Stromal cell of bone marrow (primary cell): ENCODE measurements at places on chromosomes 12 and 14.

DNA sequence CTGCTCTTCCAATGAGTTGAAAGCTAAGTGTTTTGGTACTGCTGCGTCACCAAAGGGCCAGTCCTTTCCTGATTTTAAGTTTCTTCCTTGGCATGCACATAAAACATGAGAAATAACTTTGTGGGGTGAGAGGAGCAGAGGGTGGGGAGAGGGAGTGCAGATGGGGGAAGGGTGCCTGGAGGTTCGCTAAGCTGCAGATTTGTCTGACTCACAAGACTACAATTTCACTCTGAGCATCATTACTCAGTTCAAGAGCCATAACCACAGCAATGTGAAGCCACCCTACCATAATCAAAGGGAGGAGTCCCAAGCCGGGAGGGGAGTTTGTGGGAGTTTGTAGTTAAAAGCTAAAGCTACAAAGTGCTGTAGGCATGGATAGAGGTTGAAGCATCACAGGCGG is 136.1 kb downstream of the ANO2 start:
- DNase-seq = peak; percentile 77

DNA sequence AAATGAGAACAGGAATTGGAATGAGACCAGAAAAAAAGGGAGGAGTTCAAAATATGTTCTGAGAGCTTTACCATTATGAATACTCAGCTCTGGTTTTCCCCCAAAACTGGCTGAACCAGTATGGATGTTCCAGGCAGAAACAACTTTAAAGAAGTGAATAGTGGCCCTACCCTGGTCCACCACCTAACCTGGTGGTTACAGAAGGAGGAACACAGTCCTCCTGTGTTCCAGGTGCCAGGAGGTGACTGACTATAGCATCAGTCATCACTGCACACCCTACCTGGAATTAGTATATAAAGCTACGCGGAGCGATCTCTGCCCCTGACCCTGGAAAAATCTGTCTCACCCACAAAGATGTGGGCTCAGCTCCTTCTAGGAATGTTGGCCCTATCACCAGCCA is at the start of gene A2ML1:
TSS of gene A2ML1 (plus strand) at position 324 of the 400 bp plus-strand sequence. CDS start at position 355, 31 bp downstream.
- DNase-seq = no peak

DNA sequence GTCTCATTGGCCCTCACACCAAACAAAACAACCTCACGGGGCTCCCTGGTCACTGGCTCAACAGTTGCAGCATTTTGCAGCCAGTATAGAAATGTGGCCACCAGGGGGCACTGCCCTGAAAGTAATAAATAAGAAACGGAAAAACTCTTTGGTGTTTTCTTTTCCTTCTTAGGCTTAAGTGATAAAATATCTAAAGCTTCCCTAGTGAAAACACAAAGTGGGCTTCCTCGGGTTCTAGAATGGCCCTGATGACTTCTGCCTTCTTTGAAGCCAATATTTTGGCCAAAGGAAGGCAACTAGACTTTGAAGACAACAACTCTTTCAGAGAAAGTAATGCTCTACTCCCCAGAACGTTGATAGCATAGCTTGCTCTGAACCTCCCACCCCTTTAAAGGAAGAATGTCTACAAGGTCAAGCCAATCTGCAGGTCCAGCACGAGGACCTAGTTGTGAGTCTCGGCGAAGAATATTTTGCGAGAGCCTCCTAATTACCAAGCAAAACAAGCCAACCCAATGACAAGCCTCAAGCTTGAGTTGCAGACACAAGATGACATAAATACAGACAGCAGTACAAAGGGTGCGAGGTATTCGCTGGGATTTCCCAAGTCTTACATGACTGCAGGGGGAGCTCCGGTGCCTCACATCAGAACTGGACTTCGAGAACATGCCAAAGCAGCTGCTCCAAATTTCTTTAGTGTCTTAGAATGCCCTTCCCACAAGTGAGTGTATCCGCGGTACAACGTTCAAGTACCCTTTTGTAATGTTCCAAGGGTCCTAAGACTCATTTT is 2.6 kb downstream of the ITPK1 start:
- peak; percentile 64 for DNase-seq

DNA sequence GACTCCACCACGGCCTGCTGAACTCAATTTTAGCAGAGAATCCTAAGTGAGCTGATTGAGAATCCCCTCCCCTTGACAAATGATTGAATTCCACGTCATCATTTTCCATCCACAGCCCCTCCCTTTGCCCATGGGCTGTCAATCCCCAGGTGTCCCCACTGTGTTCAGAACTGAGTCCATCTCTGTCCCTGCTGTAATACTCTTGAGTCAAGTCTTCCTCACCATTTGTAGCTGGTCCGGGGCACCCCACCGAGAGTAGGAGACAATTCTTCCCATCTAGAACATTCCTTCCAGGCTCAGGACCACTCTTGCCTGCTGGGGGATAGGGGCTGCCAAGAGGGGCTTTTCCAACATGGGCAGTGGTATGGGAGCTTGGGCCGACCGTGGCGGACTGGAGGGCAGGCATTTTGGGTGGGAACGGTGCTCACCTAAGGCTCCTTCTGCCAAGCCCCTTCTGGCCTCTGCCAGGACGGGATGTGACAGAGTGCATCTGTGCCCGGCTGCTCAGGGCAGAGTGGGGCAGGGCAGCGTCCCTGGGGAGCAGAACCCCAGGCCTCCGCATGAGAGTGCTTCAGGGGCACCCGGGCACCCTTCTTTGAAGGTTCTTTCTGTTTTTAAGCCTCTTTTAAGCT is 218.1 kb upstream of the RTL1 start:
- no peak for DNase-seq

DNA sequence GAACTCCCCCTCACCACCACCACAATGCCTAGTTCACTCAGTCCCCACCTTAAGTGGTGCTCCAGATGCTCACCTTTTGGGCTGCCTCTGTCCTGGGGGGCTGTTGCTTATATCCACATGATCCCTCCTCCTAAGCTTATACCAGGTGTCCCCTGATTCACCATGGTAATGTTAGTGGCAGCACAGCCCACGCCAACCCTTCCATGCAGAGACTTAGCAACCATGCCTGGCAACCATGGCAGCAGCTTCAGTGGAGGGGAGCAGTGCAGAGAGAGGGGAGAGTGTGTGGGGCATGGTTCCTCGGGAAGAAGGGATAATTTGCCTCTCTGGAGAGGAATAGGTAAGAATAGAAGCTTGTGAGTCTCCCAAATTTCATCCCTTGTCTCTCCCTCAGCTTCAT is 1.2 kb upstream of the DDN start:
- DNase-seq = no peak

- DNase-seq = no peak
Observed at GRCh38 chr14:90732139-90732538, 84.1 kb downstream of the TTC7B start.

- no peak for DNase-seq
Observed at GRCh38 chr12:28223858-28224257, 33.6 kb downstream of the CCDC91 start.

DNA sequence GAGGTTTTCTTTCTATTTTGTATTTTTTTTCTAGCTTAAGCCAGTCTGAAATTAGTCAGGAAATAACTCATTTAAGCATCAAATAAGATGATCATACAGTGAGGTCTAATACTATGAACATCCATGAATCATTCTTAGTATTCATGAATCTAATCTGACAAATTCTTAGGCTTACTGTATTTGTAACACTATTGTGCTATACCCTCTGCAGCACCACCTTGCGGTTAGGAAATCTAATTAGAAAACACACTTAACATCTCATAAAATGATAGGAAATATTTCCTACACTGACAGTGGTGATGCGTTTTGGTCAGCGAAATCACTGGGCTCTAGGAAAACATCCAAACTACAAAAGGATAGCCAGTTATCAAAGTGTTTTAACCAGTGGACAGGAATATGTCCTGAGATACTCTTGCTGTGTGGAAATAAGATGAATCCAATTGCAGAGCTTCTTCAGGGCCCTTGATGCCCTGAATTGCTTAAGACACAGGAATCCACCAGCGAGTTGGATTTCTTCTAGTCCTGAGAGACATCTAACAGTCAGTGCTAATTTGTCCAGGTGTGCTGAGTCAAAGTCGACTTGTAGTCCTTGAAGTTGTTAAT is 109.3 kb upstream of the MYF6 start:
- DNase-seq = peak; percentile 59

DNA sequence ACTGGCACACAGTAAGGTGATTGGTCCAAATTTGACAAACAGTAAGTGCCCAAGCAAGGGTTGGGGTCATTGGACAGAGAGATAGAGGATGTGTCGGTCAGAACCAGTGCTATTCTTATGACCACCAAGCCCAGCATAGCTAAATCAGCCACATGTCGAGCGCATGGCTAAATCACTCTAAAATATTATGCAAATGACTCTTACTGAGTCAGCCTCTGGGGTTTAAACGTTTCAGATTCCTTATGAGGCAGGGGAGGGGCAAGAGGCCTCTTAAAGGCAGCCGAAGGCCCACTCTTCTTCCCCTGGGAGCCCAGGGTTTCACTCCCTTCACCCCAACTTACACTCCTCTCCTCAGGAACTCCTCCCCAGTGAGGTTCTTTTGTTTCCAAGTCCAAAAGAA is 603 bp upstream of the ENDOU start:
- DNase-seq = peak; percentile 73

DNA sequence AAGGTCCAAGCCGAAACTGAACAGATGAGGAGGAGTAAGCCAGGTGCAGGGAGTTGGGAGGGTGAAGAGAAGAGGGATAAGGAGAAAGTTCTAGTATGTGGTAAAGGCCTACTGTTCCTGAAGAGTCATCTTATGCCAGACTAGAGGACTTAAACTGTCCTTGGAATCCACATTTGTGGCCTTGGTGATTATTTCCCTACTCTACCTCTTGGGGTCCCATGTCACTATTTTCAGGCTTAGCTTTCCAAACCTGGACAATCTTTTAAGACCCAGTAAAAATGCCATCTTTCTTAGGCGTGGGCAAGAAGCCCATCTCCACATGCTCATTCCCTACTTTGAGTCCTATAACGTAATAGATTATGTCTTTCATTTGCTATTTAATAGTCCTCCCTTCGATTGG is 40.1 kb upstream of the CRY1 start:
- DNase-seq = no peak

DNA sequence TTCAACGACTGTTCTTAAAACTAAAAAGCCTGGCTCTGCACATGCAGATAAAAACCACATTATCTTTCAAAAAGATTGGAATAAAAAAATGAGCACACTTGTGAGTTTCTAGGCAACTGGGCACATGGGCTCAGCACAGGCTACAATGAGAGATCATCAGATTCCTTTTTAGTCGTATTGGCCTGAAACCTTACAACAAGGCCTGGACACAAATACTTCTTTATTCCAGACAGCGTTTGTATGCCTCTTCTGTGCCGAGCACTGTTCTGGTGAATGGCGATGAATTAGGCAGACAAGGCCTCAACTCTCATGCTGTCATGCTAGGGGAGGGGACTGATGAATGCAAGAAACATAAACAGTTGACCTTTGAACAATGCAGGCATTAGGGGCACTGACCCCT is 463.0 kb downstream of the AACS start:
- DNase-seq = no peak

GRCh38 chr14:66651536-66652220 is 143.7 kb downstream of the GPHN start:
- no peak for DNase-seq

- DNase-seq = no peak
Observed at GRCh38 chr12:10015450-10015849, 5.0 kb downstream of the CLEC12B start.

DNA sequence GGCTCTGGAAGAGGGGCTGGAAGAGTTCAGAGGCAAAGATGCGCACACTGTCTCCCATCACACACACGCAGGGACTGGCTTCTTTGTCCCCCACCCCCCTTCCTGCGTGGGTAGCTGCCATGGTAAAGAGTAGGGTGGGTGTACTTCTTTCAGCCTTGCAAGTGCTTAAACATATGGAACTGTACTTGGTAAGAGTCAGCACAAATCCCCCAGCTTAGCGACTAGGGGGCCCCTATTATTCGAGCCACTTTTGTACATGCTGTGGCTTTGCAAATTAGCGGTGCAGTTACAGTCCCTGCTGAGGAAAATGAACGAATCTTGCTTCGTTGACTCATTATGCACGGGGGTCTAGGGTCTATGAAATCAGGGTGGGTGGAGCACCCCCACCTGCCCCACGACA is 123.8 kb downstream of the AACS start:
- no peak for DNase-seq

GRCh38 chr14:103899316-103899715 is 28.9 kb upstream of the TDRD9 start:
- no peak for DNase-seq

GRCh38 chr14:104434214-104435076 is 145.1 kb upstream of the C14orf180 start:
- DNase-seq = no peak

DNA sequence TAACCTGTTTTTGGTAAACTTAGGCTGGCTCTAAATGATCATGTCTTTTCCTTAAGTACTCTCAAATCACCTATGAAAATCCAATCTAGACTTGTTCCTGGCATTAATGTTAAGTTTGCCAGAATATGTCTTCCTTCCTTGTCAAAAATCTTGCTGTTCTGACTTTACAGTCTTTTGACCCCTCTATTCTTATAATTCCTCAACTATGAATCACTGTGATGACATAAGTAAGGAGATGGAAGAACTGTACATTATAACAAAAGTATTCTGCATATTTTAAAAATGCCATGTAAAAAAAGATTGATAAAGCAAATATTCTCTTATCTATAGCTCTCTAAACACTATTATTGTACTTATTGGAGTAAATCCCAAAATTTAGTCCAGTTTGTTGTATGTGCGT is 51.4 kb upstream of the BAZ1A start:
- no peak for DNase-seq

DNA sequence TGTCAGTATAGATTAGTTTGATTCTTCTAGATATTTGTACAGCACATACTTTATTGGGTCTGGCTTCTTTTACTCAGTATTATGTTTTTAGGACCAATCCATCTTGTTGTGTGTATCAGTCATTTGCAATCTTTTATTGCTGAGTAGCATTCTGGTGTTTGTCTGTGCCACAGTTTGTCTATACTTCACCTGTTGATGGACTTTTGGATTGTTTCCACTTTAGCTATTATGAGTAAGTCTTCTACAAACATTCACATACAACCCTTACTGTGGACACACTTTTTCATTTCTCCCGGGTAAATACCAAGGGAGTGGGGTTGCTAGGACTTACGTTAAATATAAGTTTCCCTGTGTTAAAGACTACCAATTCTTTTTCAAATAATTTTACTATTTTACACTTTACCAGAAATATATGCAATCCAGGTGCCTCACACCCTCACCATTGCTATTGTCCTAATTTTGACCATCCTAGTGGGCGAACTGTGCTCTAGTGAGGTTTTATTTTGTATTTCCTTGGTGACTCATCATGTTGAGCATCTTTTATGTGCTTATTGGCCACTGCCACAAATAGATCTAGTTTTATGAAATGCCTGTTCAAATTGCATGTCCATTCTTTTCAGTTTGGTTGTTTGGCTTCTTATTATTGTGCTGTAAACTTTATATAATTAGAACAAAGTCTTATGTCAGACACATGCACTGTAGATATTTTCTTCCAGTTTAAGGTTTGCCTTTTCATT is 304.7 kb upstream of the TMTC1 start:
- DNase-seq = no peak

GRCh38 chr12:104734541-104735095 is 223.5 kb downstream of the SLC41A2 start:
- DNase-seq = no peak

GRCh38 chr12:67658486-67658885 is 9.9 kb downstream of the DYRK2 start:
- DNase-seq = no peak

GRCh38 chr14:81826081-81826480 is 292.4 kb upstream of the SEL1L start:
- no peak for DNase-seq
